ENCODE measurements at places on chromosomes 13 and 19. TPM values are rescaled to one million over a fixed set of nuclear protein-coding genes. Genes with fewer than 3 reads are reported as not detected.

The PTGIR gene
- total RNA-seq, result not detected

The GFY gene
- 2.6 TPM for total RNA-seq

The JAK3 gene
- total RNA-seq, result 5.7 TPM

The SPC24 gene
- 33.9 TPM for total RNA-seq

The CGB3 gene
- not detected for total RNA-seq

The C1QTNF9B gene
- not detected for total RNA-seq

The VSTM2B gene
- not detected for total RNA-seq

DNA sequence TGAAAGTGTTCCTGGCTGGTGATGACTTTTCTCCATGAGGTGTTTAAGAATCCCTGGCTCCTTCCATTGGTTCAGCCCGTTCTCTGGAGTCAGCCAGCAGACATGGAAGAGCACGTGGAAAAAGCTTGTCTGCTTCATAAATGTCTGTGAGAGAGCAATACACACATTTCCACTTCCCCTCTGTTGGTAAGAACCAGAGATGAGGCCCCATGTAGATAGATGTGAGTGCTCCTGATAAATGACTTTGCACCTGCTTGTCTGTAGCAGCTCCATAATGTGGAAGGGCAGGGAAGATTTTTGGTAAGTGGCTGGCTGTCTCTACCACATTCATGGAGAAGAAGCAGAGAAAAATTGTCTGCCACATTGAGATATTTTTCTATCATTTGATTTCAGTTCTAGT is 325.8 kb downstream of the LMO7 start:
- no peak for DNase-seq

DNA sequence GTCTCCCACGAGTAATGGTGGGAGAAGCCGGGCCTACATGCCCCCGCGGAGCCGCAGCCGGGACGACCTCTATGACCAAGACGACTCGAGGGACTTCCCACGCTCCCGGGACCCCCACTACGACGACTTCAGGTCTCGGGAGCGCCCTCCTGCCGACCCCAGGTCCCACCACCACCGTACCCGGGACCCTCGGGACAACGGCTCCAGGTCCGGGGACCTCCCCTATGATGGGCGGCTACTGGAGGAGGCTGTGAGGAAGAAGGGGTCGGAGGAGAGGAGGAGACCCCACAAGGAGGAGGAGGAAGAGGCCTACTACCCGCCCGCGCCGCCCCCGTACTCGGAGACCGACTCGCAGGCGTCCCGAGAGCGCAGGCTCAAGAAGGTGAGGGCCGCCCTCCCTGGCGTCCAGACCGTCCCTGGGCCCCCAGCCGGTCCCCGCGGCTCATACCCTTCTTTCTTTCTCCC is 1.4 kb upstream of the USF2 start:
- DNase-seq, result no peak

- DNase-seq, result no peak
Observed at GRCh38 chr13:50357136-50357535, 341.9 kb downstream of the KCNRG start.

GRCh38 chr19:5269279-5269678 is 71.3 kb downstream of the PTPRS start:
- DNase-seq, result no peak

DNA sequence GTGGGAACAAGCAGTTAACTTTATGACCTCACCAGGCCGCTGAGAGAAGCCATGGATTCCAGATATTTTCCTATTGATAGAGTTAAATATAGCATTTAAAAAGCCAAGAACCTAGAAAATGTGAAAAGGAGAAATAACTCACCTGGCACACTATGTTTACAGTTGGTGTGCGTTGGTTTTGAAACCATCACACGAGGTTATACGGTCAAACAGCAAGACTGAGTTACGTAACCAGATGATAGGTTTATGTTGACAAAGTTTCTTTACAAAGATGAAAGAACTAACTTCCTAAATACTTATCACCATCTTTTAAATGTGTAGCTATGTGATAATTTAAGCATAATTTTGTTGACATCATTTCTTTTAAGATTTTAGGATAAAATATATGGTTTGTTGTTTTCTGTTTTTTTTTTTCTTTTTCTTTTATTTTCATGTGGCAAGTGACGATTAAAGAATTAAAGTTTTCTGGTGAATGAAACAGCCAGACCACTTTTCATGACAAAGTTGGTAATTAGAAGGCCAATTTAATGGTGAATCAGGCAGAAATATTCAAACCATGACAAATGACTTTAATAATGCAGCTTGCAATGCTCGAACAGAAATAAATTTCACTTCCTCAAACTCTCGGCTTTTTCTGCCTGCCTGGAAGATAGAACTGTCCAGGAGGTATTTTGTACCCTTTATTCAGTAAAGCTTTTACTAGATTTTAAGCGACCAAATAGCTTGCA is 339.1 kb upstream of the OBI1 start:
- DNase-seq, result no peak

- no peak for DNase-seq
Observed at GRCh38 chr13:110511509-110512181, 49.9 kb downstream of the RAB20 start.

GRCh38 chr19:1248786-1249297 is 459 bp downstream of the MIDN start:
- DNase-seq, result no peak

- no peak for DNase-seq
Observed at GRCh38 chr13:38862443-38862842, 128.2 kb downstream of the STOML3 start.

GRCh38 chr13:34422956-34423355 is 519.1 kb upstream of the NBEA start:
- no peak for DNase-seq

DNA sequence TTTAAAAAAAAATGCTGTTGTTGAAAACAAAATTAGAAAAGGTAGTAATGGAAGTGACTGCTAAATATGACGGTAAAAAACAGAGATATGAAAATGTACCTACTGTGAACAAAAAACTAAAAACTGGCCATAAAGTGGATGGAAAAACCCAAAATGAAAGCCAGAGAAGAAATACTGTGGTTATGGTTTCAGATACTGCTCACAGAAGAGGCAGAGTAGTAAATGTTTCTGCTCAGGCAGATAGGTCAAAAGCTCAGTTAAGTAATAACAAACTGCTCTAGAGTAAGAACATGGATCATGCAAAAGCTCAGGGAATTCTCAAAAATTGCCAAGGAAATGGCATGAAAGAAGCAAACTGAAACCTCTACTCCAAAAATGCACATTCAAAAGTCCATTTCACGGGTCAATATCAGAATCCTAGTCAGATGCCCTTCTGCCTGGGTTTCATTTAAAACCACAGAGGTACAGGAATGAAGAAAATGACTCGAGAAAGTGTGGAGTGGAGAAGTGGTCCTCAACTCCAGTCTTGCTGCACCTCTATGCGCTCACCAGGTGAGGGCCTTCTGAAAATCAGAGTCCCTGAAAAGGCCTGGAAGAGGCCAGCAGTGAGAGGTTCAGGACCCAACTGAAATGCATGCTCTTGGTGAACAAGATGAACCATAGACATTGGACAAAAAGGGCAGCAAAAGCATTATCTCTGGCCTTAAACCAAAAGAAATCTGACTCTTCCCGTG is 315.0 kb upstream of the SPRY2 start:
- no peak for DNase-seq

DNA sequence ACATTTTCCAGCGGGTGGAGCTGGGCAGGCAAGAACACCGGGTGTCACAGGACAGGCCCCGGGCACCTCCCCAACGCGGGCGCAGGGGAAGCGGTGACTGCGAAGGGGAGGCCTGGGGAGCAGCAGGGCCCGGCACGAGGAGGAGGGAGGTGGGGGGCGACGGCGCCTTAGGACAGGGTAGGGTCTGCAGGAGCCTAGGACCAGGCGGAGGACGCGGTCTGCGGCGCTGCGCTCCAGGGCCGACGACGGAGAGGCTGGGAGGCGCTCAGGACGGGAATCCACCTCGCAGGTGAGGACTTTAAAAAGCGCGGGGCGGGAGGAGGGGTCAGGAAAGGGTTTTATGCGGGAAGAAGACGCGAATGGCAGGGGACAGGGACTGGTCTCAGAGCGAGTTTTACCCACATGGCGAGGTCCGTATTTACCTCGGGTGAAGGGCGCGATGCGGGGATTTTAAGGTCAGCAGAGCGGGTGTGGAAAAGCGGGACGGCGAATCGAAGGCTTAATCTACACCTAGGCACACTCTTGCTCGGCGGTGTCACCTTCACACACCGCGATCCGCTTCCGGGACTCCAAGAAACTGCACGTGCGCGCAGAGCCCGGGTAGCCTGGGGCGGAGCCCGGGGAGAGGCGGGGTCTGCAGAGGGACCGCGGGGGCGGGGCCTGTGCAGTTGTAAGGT is 13.5 kb downstream of the ERVV-2 start:
- DNase-seq, result no peak

DNA sequence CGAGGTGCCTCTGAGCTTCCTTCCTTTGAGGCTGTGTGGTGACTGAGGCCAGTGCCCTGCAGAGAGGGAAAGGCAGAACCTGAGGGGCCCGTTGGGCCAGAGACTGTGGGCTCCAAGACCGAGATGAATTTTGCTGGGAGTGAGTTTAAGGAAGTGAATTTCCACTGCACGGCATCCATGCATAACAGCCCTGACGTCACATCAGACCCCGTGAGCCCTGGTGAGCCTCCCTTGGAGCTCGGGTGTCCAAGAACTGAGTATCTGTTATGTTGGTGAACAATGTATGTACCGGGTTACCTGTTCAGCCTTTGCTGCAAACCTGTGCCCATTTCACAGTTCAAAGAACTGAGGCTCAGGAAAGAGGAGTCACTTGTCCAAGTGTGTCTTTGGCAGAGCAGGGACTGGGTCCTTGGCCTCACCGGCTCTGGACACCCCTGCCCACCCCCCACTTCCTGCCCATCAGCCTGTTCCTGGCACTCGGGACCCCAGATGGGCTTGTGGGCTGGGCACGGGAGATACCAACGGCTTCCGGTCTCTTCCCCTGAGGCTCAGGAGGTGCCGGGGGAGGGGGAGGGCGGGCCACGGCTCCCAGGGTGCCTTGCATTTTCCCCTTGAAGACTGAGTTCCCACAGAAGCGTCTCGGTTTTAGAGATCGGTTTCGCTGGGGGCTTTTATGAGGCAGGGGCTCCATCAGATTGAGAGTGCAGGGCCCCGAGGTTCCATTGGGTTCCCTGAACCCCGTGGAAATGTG is 33.7 kb downstream of the NFILZ start:
- DNase-seq, result no peak

DNA sequence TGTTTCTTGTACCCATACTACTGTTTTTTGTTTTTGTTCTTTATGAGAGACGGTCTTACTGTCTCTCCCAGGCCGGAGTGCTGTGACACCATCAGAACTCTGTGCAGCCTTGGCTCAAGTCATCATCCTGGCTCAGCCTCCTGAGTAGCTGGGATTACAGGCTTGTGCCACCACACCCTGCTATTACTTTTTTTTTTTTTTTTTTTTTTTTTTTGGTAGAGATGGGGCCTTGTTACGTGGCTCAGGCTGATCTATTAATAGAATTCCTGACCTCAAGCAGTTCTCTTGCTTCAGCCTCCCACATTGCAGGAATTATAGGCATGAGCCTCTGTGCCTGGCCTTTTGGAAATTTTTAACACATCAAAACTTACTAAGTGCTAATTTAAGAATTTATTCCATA is 2.9 kb upstream of the ZNF304 start:
- DNase-seq, result no peak

DNA sequence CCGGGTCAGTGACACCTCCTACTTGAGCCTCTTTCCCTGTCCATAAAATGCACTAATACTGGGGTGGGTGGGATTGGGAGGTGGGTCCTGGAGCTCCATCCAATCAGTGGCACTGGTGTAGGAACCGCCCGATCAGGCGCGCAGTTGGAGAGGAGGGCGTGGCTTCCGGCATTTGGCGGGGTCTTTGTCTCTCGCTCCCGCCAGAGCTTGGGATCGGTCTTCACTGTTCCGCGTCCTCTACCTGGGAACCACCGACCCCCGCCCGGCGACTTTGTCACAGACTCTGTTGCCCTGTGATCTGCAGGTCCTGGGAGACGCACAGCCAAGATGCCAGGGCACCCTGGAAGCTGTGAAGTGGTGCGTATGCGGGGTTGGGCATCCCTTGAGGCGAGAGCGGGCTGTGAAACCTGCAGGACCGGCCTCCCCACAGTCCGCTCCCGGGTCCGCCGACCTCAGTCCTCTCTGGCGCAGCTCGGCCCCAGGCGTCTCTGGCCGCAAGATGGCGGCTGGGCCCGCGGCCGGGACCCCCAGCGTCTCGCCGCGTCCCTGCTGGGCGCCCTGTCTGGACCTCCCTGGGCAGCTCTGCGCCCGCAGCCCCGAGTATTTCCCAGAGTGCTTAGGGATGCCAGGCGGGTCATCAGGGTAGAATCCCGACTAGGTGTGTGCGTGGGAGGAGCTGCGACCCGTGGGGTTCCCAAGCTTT is 41.6 kb upstream of the ZNF730 start:
- DNase-seq, result no peak

GRCh38 chr19:57302020-57302465 is 18.2 kb upstream of the ZNF543 start:
- DNase-seq, result no peak

DNA sequence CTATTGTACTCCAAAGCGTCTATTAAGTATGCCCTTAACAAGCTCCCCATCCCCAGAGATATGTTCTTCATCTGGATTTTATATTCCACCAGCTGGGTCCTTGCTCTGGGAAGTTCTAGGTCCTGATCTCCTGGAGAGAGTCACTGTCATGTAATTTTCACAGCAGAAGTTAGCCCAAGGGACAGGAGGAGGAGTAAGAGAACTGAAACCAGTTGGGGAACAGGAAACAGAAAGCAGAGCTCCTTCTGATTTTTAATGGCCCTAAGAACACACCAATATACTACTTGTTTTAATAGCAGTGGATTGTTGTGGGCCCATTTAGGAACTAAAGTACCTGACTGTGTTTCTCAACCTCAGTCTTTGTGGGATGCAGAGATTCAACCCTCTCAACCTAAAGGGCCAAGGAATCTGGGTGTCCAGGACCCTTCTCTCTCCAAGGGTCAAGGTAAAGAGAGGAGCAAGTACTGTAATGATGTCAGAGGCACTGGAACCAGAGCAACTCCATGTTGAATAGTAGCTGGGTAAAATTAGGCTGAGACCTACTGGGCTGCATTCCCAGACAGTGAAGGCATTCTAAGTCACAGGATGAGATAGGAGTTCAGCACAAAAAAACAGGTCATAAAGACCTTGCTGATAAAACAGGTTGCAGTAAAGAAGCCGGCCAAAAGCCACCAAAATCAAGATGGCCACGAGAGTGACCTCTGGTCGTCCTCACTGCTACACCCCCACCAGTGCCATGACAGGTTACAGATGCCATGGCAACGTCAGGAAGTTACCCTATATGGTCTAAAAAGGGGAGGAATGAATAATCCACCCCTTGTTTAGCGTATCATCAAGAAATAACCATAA is 8.1 kb upstream of the FPR3 start:
- DNase-seq, result no peak

- no peak for DNase-seq
Observed at GRCh38 chr13:63605962-63606361, 2190.3 kb upstream of the PCDH20 start.
